ENCODE measurements at places on chromosomes 1 and 21.

DNA sequence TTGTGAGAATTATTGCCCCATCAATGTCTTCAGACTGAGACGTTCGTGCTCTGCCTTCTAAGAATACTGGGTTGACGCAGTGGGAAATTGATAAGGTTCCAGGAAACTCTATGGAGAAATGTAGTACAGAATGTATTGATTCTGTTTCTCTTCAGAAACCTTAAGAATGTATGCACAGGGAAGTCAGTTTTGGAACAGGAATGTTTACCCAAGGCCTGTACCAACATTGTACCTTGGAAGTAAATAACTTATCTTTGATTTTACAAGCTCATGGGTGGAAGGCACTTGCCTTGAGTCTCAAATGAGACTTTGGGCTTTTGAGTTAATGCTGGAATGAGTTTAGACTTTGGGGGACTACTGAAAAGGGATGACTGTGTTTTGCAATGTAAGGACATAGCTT, 59.5 kb upstream of the PCP4 start:
- DNase-seq, result no peak

DNA sequence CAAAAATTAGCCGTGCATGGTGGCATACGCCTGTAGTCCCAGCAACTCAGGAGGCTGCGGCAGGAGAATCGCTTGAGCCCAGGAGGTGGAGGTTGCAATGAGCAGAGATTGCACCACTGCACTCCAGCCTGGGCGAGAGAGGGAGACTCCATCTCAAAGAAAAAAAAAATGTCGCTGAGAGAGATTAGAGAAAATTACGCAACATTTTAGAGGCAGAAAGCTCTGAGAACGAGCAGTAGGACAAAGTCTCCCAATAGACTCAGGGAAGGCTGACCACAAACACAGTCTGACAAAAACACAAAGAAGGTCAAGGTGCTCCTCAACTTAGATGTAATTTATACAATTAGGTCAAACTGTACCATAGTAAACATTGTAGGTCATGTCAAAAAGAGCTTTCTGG, 367.6 kb upstream of the ZRANB2 start:
- no peak for DNase-seq

- no peak for DNase-seq
Observed at GRCh38 chr1:66493731-66494130, 40.2 kb upstream of the SGIP1 start.

DNA sequence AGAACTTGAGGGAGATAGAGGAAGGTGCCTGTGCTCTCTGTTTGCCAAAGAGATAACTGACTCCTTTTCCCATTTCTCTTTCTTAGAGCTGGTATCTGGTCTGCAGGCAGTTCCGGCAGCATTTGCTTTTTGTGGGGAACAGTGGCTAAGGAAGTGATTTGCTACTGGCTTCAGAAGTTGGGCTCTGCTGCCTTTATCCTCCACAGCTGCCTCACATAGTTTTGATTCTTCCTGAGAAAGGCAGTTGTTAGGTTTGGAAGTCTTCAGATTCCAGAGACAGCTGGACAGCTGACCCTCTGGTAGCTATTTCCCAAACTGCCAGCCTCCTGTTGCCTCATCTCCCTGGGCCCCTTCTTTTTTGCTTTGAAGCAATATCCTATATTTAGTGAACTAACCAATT, 62.6 kb upstream of the MACF1 start:
- DNase-seq, result peak; percentile 61

- DNase-seq, result no peak
Observed at GRCh38 chr1:169133801-169134502, 27.5 kb downstream of the ATP1B1 start.

DNA sequence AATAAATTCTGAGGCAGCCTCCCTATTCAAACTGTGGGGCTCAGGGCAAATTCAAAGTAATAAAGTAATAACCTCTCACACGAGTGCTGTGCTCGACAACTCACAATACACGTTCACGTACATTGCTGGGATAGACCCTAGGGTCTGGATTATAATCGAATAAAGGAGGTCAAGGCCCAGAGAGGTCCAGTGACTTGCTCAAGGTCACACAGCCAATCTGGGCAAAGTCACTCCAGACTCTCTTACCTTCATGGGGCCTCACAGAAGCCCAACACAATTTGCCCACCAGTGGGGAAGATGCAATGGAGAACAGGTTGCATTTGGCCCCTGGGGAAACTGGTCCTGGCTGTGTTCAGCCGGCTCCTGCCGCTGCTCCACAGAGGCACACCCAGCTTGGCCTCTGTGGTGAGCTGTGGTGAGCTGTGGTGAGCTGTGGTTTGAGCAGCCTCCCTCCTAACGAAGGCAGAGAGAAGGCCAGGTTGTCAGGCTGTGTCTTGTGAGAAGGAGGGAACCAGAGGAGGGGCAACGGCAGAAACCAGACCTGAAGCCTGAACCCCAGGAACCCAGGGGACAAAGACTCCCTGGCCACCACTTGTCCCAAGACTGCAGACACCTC, 35.1 kb downstream of the NUAK2 start:
- DNase-seq, result no peak

GRCh38 chr1:101370488-101370887, 133.7 kb downstream of the S1PR1 start:
- DNase-seq, result no peak

DNA sequence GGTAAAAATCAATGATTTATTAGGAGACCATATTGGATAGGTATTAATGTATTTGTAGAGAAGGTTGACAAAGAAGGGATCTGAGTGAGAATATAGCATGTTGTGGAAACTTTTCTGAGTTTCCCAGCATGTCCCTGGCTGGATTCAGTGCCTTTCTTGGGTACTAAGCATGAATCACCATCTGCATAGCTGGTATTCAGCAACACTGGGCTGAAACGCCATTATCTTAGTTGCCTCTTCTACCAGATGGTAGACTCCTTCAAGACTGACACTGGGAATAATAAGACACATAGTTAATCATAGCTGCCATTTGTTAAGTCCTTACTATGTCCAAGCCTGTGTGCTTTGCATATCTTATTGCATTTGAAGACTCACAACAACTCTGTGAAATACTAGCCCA, 45.5 kb downstream of the ATP5PF start:
- DNase-seq, result peak; percentile 4

DNA sequence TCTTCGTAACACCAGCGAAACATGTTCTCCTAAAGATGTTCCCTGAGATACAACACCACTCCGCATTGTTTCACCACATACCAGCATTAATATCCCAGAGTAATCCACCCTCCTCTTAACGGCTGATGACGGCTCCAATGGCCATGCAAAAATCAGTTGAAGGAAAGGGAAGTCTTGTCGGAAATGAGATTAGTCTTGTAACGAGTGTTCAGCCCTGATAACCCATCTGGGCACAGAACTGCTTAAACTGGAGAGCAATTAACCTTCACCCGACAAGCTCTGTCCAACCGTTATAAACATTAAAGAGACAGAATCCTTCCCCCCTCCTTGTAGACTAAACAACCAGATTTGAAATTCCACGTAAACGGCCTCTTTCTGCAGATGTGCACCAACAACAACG, 21.9 kb downstream of the ERG start:
- no peak for DNase-seq

DNA sequence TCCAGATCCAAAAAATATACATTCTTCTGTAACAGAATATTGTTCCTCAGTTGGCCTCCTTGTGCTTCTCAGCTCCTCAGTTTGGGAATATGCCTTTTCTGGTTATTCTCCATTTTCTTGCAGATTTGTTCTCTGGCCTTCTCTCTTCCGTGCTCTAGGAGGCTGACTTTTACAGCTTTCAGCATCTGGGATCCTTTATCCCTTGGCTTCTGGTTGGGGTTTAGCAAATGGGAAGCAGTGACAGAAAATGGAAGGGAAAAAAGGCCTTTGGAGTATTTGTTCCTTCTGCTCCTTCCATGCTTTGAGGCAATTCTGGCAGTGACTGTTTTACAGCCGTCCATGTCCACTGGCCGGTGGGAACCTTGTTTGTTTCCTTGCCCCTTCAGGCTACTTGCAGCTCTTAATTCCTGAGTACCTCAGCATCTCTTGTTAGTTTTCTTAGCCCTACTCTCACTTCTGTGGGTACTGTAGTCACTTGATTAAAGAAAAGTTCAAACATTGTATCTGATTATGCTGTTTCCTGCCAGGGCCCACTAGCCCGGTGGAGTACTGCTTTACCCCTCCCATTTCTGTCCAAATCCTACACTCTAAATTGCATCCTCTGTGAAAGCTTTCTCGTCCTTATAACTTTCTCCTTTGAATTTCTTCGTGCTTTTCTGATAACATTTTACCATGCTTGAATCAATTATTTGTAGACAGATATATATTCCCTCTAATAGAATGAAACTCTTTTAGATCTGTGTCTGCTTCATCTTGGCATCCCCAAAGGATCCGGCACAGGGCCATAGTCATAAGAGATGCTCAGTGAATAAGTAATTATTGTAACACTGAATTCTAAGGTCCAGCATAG, 118.2 kb downstream of the OSBPL9 start:
- DNase-seq, result no peak

GRCh38 chr1:67791686-67792085, 41.6 kb downstream of the GNG12 start:
- peak; percentile 96 for DNase-seq

- DNase-seq, result peak; percentile 13
Observed at GRCh38 chr1:20100632-20101355, 18.5 kb downstream of the PLA2G2D start.

DNA sequence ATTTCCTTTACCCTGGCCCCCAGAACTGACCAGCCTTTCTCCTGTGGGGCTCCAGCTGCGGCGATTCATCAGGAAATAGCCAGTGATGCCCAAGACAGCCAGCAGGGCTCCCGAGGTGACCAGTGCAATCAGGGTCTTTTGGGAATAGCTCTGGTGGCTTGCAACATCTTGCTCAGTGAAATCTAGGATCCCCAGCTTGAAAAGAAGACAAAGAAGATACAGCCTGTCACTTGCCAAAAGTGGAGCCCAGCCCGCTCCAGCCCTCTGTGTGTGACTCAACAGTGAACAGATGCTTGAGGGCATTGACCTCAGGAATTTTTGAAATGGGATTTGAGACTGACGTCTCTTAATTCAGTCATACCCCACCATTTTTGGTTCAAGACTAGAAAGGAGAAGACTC, 22.3 kb downstream of the CD34 start:
- DNase-seq, result no peak

DNA sequence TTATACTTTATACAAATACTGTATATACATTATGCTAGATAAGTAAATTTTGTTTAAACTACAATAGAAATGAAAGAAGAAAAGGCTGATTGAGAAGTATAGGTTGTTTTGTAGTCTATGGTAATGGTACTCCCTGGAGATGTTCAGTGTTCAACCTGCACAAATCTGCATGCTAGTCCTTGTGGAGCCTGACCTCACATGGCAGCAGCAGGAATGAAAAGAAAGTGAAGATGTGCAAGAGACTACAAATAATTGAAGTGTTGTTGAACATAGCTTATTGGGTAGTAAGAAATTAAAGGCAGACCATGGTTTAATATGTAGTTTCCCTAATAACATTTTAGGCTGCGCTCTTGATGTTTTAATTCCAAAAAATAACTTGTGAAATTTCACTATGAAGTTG, 201.2 kb downstream of the TGFB2 start:
- no peak for DNase-seq

GRCh38 chr1:44819196-44819607, 10.9 kb downstream of the BTBD19 start:
- DNase-seq, result no peak

GRCh38 chr1:24126018-24126671, 14.2 kb upstream of the MYOM3 start:
- no peak for DNase-seq

DNA sequence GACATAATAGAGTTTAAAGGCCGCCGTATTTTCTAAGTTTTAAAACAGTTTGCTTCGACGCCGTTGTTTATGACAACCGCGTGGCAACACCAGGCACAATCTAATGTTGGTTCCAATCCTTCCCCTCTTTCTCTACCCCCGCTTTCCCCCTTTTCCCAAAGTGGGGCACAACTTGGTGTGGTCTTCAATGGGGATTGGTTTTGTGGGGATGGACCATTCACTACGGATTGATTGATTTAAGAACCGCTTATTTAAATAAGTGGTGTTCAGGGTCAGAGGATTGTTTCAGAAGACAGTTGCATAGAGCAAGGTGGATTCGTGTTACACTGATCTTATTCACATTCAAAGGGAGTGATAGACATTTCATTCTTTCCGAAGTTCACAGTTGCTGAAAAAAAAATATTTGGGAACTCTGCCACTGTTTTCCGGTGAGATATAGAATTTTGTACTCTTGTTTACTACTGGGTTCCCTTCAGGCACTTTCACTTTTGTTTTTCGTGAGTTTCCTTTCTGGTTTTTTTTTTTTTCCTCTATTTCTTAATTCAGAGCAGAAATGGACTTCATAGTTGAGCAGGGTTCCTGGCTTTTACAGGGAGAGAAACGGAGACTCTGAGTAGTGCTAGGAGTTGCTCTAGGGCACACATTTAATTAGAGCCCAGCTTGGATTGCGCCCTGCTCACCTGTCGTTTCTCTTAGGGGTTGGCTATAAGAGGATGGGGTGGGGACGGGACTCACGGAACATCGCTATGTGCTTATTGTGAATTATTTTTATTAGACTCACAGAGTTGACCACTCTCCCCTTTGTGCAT, 79.6 kb upstream of the AK4 start:
- DNase-seq, result no peak

GRCh38 chr1:64663668-64664067, 81.2 kb upstream of the RAVER2 start:
- no peak for DNase-seq

GRCh38 chr21:31909153-31910073, 36.6 kb downstream of the HUNK start:
- DNase-seq, result peak; percentile 65

- no peak for DNase-seq
Observed at GRCh38 chr1:21379571-21379970, 60.4 kb upstream of the NBPF3 start.

- DNase-seq, result no peak
Observed at GRCh38 chr21:18499761-18500376, 96.3 kb upstream of the TMPRSS15 start.
